T-helper 17 cell (primary cell): ENCODE measurements at places on chromosomes 1 and 21. TPM values are rescaled to one million over a fixed set of nuclear protein-coding genes. Genes with fewer than 3 reads are reported as not detected.

Gene ANGPTL1
- not detected for total RNA-seq

Gene KRTAP25-1
- not detected for total RNA-seq

Gene RPS6KA1
- 76.3 TPM for total RNA-seq

Gene FBLIM1
- 0.21 TPM for total RNA-seq
